ENCODE measurements at places on chromosomes 11 and 22.

GRCh38 chr11:29343465-29344333, 673.1 kb downstream of the KCNA4 start:
- DNase-seq: no peak

DNA sequence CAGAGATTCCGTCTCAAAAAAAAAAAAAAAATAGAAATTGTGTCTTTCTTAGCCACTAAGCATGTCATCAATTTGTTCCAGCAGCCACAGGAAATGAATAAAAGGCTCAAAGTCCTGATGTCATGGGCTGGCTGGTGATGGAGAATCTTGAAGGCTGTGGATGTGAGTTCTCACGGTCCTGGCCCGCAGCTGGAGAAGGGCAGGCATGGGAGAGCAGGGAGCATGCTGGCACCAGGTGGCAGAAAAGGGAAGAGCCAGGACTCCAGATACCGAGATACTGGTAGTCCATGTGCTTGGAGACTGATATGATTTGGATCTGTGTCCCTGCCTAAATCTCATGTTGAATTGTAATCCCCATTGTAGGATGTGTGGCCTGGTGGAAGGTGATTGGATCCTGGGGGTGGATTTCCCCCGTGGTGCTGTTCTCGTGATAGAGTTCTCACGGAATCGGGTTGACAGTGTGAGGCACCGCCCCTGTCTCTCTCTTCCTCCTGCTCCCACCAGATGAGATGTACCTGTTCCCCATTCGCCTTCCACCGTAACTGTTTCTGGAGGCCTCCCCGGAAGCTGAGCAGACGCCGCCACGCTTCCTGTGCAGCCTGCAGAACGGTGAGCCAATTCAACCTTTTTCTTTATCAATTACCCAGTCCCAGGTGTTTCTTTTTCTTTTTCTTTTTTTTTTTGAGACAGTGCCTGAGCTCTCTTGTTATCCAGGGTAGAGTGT, 18.1 kb downstream of the MRGPRD start:
- DNase-seq: no peak

GRCh38 chr11:105960252-105961245, 61.5 kb downstream of the MSANTD4 start:
- no peak for DNase-seq

GRCh38 chr11:118619444-118620197, 12.2 kb downstream of the PHLDB1 start:
- DNase-seq: peak; percentile 97

DNA sequence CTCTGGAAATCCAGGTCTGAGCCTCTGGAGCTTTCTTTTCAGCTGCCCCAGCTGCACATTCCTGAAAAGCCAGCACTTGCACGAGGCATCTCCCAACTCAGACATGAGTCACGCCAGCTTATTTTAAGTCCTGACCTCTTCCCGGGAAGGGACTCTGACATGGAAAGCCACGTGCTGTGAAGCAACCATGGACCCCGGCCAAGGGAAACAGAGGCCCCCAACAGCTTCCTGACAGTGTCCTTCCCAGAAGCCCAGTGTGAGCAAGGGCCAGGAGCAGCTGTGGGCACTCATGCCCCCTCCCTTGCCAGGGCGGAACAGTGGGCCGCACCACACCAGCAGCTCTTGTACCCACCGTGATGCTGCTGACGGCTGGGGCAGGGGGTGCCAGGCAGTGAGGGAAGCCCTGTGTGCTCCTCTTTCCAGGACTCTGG, 118.8 kb upstream of the CADM1 start:
- DNase-seq: peak; percentile 99

- no peak for DNase-seq
Observed at GRCh38 chr11:2256951-2257700, 13.3 kb downstream of the ASCL2 start.

GRCh38 chr11:76410851-76411357, 29.8 kb downstream of the GVQW3 start:
- DNase-seq: no peak

GRCh38 chr11:17414317-17414737, 25.9 kb upstream of the KCNJ11 start:
- DNase-seq: no peak

GRCh38 chr22:31586137-31586920, 75.7 kb downstream of the PISD start:
- peak; percentile 40 for DNase-seq

GRCh38 chr11:35239471-35240075, 100.6 kb downstream of the CD44 start:
- DNase-seq: no peak

- DNase-seq: no peak
Observed at GRCh38 chr11:84581083-84581482, 1046.1 kb downstream of the DLG2 start.

DNA sequence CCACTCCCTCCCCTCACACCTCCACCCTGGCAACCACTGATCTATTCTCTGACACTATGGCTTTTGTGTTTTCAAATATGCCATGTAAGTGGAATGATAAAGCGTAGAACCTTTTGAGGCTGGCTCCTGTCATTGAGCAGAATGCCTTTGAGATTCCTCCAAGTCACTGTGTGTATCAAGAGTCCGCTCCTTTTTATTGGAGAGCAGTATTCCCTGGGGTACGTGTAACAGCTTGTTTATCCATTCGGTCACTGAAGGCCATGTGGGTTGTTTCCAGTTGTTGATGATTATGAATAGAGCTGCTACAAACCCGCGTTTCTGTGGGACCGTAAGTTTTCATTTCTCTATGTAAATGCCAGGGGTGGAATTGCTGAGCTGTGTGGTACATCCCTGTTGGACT, 10.3 kb downstream of the TP53I11 start:
- DNase-seq: no peak

GRCh38 chr11:75554258-75555022, 7.6 kb upstream of the SERPINH1 start:
- DNase-seq: peak; percentile 99
